ENCODE measurements at places on chromosomes 13 and 19. TPM values are rescaled to one million over a fixed set of nuclear protein-coding genes. Genes with fewer than 3 reads are reported as not detected.

DNA sequence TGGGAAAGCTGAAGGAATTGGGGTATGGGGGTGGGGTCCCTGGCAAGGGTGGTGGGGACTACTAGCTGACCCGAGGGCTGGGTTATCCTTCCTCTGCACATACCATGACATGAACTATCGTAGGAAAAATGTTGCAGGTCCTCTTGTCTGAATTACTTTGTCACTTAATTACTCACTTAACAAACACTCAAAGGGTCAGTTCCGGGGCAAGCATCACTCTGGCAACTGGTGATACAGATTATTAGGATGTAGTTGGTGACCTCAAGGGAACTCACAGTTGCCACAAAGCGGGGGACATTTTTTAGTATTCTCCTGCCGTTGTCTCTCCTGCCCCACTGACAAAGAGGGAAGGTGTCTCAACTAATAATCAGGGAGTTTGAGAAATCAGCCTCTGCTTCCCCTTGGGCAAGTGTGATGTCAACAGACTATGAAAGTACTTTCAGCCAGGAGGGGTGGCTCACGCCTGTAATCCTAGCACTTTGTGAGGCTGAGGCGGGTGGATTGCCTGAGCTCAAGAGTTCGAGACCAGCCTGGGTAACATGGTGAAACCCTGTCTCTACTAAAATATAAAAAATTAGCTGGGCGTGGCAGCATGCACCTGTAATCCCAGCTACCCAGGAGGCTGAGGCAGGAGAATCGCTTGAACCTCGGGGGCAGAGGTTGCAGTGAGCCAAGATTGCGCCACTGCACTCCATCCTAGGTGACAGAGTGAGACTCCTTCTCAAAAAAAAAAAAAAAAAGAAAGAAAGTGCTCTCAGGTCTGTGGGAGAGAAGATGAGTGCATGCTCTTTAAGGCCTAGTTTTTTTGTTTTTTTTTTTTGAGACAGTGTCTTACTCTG is 10.3 kb downstream of the DNAJB1 start:
- no peak for DNase-seq

- no peak for DNase-seq
Measured at GRCh38 chr13:102984210-102984609, 82.0 kb downstream of the SLC10A2 start.

DNA sequence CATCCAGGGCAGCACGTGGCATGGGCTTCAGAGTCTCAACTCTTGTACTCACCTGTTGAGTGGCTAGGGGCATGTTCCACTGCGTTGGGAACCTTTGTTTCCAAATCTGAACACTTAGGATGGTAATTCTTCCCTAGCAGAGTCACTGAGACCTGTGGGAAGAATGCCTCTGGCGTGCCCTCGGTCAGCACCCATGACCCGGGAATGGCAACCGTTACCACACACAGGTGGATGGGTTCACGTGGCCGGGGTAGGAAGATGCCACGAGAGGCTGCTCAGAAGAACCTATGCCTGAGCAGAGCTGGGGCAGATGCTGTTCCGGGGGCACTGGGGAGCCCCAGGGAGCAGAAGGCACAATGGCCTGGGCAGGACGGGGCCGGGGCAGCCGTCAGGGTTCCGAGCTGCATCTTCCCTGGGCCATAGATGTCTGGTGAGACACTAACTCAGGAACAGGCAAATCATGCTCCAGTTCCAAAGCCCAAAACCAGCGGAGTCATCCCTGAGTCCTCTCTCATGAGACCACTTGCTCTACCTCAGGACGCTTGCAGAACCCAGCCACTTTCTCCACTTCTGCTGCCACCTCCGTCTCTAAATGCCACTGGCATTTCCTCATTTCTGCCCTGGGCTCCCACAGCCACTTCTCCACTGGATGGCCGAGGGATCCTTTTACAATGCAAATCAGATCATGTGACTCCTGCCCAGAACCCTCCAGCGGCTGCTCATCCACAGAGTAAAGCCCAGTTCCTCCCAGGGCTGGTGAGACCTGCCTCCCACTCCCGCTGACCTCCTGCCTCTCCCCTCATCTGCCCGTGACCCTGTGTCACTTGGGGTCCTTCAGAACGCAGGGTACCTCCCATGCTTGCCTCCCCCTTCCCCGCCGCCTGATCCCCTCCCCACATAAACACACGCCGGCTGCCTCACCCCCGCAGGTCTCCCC is 36.7 kb downstream of the FAM124A start:
- DNase-seq: no peak

DNA sequence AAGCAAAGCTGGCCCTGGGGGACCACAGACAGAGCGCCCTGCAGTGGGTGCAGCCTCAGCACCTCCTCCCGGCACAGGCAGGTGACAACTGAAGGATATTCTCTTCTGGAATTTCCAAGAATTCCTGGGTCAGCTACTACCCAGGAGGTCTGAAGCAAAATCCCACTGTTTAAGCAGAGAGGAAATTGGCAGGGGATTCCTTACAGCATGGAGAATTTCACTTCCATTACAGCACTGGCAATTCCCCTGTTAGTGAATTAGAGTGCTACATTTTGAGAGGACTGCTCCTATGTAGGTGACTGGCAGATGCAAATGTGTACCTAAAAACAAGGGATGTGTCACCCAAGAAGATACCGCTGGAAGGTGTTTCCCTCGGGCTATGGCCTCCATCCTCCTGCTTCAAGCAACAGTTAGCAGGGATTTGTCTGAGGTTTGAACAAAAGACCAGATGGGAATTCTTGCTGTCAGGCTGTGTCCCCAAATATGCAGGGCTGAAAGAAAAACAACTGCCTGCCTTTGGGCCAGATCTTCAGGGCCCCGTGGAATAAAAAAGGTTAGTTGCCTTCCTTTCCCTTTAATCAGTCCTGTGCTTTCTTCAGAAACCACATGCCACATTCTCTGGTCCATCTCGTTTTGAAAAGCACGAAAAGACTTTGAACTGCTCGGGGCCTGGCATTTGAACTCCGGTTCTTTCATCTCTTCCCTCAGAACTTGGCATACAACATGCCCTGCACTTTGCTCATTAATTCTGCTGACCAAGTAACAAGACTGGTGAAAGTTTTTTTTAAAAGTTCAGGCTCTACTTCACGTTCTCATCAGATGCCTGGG is 296.4 kb downstream of the DNAJC15 start:
- no peak for DNase-seq

DNA sequence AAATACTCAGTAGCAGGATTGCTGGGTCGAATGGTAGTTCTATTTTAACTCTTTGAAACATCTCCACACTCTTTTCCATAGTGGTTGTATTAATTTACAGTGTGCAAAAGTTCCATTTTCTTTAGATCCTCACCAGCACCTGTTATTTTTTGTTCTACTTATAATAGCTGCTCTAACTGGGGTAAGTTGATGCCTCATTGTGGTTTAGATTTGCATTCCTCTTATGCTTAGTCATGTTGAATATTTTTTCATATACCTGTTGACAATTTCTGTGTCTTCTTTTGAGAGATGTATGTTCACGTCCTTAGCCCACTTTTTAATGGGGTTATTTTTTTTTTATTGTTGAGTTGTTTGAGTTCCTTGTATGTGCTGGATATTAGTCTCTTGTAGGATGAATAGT is 144.6 kb downstream of the NBEA start:
- DNase-seq: no peak

Gene B3GNT3
- total RNA-seq: 0.14 TPM

Measured in thymus (tissue), 14 donors.